ENCODE measurements at places on chromosomes 12 and 14.

DNA sequence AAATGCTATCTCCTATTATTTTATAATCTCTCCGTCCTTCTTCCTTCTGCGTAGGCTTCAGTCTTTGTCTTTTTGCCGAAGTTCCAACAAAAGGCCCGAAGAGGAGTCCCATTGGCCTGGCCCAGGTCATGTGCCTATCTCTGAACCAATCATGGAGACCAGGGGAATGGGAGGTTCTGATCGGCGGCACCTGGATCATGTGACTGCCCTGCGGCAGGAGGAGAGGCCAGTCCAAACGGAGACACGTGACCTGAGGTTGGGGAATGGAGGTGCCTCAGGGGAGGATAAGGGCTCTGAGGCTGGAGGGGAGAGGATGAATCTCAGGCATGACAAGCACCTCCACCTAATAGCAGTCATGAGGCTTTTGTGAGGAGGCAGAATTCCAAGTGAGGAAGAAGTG is 86.0 kb downstream of the AACS start:
- no peak for DNase-seq

- no peak for DNase-seq
Measured at GRCh38 chr12:116672842-116673516, 64.9 kb downstream of the SPRING1 start.

- DNase-seq, result no peak
Measured at GRCh38 chr14:30290001-30290400, 269.0 kb upstream of the G2E3 start.

GRCh38 chr12:130752692-130753230 is 36.7 kb upstream of the RIMBP2 start:
- no peak for DNase-seq

DNA sequence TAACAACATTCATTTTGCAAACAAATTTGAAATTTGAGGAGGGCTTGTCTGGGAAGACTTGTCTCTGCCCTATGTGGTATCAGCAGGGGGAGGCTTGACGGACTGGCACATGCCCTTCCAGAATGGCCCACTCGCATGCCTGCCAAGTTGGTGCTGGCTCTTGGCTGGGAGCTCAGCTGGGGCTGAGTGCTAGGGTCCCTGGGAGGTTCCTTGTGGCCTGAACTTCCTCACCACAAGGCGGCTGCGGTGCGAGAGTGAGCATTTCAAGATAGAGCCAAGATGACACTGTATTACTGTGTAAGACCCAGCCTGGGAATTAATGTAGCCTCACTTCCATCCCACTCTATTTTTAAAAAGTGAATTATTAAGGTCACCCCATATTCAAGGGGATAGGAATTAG is 271.6 kb upstream of the PLEKHG7 start:
- DNase-seq, result no peak

- no peak for DNase-seq
Measured at GRCh38 chr14:23361763-23362162, 3.2 kb downstream of the EFS start.

DNA sequence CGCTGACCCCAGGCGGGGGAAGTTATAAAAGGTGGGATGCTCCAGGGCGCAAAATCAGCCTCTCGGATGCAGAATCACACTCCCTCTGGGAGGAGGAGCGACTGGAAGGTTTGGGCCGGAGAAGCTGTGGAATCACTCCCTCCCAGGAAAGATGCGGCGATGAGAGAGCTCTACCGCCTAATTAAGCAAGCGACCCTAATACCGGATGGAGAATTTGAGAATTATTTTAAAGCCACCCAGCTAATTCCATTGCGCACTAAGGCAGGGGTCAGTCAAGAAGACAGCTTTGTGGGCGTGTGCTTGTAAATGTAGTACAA is 1.9 kb downstream of the COL2A1 start:
- no peak for DNase-seq

- DNase-seq, result no peak
Measured at GRCh38 chr12:130086248-130086647, 76.0 kb upstream of the FZD10 start.

- no peak for DNase-seq
Measured at GRCh38 chr14:93955850-93956481, 20.4 kb downstream of the ASB2 start.

GRCh38 chr12:127623362-127623761 is 643.6 kb upstream of the TMEM132C start:
- no peak for DNase-seq

GRCh38 chr14:59846595-59846994 is 24.0 kb downstream of the RTN1 start:
- no peak for DNase-seq

DNA sequence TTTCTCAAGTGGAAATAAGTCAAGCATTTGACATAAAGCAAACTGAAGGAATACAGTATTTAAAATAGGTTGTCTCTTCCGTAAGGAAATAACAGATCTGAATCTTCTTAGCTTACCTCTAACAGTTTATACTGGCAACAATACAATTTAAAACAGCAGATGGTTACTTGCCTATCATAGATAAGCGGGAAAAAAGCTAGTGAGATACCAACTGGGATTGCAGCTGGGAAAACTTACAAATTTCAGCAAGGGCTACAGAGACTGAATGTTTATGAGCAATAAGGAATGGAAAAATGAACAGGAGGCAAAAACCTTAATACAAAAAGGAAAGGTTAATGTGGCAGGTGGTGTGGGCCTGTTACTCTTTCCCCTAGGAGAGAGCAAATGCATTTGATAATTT is 220.0 kb downstream of the RASSF9 start:
- no peak for DNase-seq

DNA sequence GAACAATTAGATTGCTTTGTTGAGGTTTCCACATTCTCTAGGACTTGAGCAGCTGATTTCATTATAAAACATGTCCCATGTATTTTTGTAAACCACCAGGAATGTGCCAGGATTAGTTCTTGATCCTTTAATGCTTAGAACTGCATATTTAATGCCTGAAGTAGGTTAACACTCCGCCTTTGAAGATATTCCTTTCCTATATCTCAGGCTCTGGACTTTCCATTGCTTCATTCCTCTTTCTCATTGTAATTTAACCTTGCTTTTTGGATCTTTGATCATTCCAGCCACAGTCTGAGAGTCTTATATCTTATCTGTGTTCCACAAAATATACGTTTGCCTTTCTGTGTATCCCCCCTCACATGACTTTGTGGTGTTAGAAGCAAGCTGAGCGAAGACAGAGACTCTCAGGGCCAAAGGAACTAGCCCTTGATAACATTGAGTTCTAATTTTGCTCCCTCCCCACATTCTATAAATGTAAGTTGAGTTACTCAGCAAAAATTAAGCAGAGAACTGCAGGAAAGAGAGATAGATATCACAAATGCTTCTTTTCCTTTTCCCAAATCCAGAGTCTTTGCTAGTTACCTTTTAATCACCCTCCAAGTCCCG is 2.4 kb upstream of the CLEC1B start:
- no peak for DNase-seq

GRCh38 chr12:15092826-15093225 is 120.0 kb downstream of the PDE6H start:
- DNase-seq, result no peak

DNA sequence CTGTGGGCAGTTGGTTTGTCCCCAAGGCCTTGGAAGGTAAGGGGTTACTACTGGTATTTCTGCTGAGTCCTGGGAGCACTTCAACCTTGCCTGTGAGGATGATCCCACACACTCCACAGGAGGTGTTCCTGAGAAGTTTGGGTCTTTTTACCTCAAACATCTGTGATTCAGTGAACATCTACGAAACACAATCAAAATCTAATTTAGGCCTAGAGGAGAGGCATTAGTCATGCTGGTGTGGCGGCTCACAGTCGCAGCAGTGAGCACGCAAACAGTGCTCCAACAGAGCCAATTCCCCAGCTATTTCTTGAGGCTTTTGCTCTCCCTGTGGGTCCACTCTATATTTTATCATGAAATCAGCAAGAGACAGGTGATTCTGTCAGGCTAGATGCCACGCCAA is 107.6 kb downstream of the APAF1 start:
- DNase-seq, result no peak

GRCh38 chr12:122171399-122171798 is 2.6 kb downstream of the IL31 start:
- no peak for DNase-seq

GRCh38 chr14:61174987-61175386 is 106.2 kb downstream of the TMEM30B start:
- DNase-seq, result no peak

DNA sequence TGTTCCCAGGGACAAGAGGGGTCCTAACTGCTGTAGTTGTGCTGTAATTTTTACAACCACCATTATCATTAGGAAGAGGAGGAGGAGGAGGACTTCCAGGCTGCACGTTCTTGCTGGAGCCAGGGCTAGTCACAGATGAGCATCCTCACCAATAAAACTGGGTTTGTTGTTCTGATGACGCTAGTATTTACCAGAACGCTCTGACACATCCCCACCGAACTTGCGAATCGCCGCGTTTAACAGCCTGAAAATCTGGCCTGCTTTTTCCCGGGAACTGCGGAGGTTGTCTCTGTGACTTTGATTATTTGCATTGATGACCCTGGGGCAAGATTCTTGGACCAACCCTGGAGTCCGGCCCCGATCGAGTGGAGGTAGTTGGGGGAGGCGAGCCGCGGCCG is 10.2 kb downstream of the TBX5 start:
- no peak for DNase-seq

- no peak for DNase-seq
Measured at GRCh38 chr14:91293281-91293680, 48.8 kb upstream of the GPR68 start.

GRCh38 chr12:6827982-6828780 is at the start of gene P3H3:
P3H3 (plus strand) TSS chr12:6828407; CDS start chr12:6828441, 34 bp downstream.
- no peak for DNase-seq

DNA sequence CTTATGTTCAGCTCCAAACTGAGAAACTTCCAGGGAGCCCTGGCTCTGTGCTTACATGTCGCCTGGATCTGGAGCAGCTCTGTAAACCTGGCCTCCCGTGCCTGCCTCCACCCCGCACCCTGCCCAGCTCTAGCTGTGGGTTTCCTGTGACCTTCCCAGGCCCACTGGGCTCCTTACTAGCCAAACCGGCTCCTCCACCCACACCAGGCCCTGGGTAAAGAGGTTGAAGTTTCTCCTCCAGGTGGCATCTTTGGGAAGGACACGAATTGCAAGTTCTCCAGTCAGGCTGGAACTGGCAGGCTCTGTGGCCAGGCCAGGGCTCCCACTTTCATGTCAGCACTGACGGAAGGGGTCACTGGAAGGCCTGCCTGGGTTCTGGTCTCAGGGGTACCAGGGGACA is 60.9 kb upstream of the ZFP36L1 start:
- DNase-seq, result no peak

- DNase-seq, result no peak
Measured at GRCh38 chr12:92075425-92075914, 70.2 kb downstream of the BTG1 start.

DNA sequence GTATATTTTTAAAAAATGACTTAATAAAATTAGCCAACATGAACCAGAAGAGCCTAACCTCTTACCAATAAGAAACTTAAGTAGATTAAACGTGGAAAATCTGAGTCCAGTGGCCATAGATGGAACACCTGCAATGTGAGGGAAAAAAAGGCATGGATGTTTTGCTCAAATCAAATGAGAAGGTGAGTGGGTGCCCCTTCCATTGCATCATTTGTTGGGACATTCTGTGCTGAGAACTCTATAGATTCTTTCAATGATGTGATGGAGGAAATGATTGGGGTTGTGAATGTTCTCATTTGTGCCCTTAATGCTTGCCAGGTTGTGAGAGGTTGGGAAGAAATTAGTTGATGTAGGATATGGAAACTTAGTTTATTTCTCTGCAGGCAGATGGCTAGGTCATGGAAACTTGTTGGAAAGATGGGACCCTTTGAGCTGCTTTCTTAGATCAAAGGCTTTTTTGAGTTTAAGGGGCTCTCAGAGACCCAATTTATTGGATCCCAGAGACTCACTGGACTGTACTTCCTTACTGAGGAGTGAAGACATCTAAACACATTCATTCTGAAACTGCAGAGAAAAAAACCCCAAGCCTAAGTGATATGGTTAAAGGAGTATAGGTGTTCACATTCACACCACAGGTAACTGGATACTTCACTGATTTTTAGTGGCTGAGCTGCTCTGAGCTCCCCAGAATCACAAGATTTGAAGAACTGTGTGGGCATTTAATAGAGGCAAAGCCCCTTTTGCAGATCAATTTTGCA is 95.9 kb downstream of the DACT1 start:
- no peak for DNase-seq

- no peak for DNase-seq
Measured at GRCh38 chr12:73308079-73308478, 1035.9 kb downstream of the TRHDE start.

DNA sequence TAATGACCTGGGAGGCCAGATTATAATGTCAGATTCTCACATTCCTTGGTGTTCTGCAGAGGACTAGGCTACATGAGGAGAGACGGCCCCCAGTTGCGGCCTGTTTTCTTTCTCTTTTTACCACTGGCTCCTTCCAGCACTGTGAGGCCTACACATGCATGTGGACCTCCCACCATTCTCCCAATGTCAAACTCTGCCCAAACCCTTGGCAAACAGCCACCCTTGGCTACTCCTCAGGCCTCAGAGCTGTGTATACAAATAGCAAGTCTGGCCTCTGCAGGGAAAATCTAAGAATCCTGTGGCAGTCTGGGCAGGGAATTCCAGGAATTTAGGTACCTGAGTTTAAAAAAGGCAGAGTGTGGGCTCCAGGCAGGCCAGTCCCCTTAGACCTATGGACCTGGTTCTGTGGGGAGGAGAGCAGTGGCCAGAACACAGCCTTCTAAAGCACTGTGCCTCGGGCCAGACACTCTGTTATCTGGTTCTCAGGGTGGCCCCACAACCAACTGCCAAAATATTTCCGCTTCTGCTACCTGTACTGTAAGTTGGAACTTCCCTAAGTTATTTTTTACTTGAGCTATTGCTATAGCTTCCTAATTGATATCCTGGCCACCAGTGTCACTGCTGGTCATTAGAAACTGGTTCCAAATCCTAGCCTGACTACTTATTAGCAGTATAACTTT is 19.9 kb upstream of the NEDD1 start:
- no peak for DNase-seq

DNA sequence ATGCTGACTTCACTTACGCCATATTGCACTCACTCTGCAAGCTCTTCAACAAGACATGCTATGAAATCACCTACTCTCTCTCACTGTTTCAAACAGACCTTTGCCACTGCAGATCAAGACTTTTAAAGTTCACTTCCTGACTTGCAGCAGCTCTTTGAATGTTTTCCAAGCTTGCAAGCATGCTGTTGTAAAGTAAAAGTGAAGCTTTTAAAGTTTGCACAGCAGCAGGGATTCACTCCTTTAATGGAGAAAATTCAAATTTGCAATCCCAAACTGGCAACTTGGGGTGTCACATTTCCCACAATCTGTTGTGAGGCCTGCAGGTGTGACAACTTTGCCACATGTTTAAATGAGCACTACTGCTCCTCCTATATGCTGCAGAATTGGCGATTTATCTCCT is 270.9 kb downstream of the ALX1 start:
- no peak for DNase-seq

DNA sequence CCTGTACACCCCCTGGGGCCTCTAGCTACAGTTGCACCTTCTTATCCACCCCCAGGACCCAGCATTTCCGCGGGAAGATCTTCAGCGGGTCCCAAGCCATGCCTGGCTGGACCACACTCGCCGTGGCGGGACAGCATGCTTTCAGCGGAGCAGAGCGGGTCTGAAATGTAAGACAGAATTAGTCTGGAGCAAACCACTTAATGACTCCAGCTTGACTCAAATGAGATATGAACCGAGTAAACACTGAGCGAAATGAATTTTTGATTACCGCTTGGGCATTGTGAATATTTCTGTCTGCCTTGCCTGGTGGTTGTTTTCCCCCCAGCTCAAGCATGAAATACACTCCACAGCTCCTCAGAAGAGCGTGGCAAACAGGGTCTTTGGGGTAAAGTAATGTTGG is 60.8 kb downstream of the SLC24A4 start:
- no peak for DNase-seq
